Stimulated activated CD4-positive, alpha-beta T cell treated with anti-CD3 and anti-CD28 coated beads, Interleukin-1b, Interleukin-23, amount 100 ng/mL, for 1 hour (primary cell): ENCODE measurements at places on chromosomes 11 and 22.

- no peak for DNase-seq
Observed at GRCh38 chr11:82092904-82093303, 640.8 kb downstream of the FAM181B start.

DNA sequence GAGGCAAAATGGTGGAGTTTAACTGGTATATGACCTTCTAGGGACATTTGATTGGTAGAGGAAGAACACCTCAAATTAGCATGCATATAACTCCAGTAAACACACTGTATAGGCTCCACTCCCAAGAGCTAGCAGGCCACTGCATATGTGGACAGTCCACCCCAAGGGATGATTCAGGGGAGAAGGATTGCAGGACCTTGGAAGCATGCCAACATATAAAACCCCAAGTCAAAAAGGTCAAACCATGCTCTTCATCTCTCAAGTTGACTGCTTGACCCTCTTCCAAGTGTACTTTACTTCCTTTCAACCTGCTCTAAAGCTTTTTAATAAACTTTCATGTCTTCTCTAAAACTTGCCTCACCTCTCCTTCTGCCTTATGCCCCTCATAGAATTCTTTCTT, 459.9 kb upstream of the CCDC179 start:
- no peak for DNase-seq

GRCh38 chr22:46364341-46365165, 29.0 kb downstream of the TRMU start:
- no peak for DNase-seq

DNA sequence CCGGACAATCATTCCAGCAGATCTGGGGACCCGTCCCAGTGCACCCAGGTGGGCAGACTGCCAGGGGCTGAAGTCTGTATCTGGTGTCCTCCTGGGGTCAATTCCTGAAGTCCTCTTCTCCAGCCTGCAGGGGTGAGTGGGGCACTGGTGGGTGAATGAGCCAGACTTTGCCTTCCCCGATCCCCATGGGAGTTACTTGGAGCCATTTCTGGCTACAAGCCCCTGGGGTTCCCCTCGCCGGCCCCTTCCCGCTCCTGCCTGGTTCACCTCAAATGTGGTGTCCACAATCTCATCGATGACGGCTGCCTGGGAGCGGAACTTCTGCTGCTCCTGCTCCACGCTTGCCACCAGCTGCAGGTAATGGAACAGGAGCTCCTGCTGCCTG, 5.0 kb downstream of the CST6 start:
- no peak for DNase-seq

GRCh38 chr11:16606784-16607674, 131.4 kb upstream of the C11orf58 start:
- no peak for DNase-seq

- no peak for DNase-seq
Observed at GRCh38 chr11:72815110-72815618, 953 bp downstream of the ATG16L2 start.

GRCh38 chr11:34667810-34668582, 47.1 kb downstream of the EHF start:
- no peak for DNase-seq

GRCh38 chr11:33892906-33893594, 1.2 kb upstream of the LMO2 start:
- DNase-seq = no peak

- DNase-seq = no peak
Observed at GRCh38 chr22:39306456-39307361, 12.7 kb downstream of the RPL3 start.

- DNase-seq = no peak
Observed at GRCh38 chr11:8290081-8290810, 26.6 kb upstream of the LMO1 start.

DNA sequence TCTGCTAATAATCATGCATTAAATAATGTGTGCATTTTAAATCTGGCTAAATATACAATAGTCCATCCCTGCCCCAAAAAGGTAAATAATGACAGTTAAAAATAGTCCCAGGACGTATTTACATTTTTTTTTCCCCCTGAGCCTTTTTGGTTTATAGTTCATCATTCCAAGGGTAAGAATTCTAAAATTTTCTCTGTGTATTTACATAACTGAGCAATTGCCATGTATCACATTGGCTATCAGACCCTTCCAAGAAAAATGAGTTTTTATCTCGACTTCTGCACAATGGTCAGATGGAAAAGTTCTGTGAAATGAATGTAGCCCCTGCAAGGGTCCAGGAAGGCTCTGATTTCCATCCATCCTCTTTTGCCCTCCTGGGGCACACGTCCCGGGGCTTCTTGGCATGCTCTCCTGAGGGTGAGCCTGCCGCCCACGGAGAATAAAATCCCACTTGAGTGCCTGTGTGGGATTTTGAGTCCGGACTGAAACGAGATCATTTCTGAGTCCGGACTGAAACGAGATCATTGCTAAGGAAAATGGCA, 94.1 kb upstream of the ANO1 start:
- DNase-seq = no peak

GRCh38 chr11:117045956-117046355, 52.3 kb downstream of the SIK3 start:
- no peak for DNase-seq

DNA sequence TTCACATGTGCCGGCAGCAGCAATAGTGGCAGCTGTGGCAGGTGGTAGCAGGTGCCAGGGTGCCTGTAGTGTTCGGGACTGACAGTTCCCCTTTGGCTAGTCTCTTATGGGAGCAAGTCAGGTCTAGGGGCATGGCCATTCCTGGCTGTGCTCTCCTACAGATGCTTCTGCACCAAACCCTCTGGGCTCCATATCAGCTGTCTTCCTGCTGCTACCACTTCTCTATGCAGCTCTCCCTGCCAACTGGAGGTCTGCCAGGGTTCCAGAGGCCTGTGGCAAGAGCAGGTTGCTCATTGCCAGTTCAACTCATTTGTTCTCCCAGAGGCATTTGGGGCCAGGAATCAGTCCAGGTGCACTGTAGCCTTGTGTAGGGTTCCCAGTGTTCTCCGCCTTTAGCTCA, 473.7 kb downstream of the JRKL start:
- DNase-seq = no peak

DNA sequence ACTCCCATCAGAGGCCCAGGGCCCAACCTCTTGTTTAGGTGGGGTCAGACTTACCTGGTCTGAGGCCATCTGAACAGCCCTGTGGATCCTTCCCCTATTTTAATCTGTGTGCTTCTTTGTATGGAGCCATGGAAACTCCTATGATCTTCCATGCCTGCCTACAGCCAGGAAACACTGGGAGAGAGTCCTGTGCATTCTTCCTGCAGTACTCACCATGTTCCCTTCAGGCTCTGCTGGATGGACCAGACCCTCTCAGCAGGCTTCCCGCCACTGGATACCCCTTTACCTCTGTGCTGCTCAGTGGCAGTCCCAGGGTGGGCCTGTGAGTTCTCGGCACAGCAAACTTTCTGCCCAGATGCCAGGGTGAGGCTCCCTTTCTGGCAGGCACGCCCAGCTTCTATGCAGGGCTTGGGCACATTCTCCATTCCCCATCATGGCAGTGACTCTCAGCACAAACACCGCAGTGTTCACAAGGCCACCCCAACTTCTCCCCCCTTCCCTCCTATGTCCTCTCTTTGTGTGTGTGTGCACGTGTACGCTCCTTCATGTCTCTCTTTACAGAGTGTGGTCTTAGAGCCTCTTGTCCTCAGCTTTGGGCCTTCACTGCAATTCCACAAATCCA, 34.8 kb downstream of the NEU3 start:
- DNase-seq = no peak

DNA sequence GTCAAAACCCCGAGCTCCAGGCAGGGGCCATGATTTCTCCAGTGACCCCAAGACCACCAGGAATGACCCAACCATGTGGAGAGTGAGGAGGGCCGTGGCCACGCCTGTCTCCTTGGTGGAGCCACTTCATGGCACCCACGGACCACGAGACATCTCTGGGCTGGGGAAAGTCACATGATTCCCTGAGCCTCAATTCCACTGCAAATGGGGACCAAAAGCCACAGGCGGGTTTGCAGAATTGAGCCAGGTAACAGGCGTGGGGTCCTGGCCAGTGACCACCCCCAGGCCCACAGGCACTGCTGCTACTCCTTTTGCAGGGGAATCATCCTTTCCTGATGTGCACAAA, 178.9 kb downstream of the CTTN start:
- DNase-seq = no peak

DNA sequence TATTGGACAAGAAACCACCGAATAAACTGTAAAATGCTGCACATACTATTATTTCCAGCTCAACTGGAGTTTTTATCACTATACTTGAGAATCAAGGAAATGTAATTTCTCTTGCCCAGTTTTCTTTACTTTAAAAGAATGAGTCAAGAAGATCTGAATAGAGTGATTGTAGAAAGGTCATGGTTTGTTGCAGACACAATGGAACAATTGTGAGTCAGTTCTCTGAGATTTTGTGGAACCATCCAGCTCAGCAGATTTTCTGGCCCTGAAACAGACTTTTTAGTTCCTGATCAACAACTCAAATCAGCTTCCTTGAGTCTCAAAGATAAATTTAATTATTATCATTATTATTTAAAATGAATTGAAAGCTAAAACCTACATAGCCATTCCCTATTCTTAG, 1.3 kb downstream of the TCN1 start:
- DNase-seq = no peak

- no peak for DNase-seq
Observed at GRCh38 chr22:23218867-23219251, 38.5 kb downstream of the BCR start.

DNA sequence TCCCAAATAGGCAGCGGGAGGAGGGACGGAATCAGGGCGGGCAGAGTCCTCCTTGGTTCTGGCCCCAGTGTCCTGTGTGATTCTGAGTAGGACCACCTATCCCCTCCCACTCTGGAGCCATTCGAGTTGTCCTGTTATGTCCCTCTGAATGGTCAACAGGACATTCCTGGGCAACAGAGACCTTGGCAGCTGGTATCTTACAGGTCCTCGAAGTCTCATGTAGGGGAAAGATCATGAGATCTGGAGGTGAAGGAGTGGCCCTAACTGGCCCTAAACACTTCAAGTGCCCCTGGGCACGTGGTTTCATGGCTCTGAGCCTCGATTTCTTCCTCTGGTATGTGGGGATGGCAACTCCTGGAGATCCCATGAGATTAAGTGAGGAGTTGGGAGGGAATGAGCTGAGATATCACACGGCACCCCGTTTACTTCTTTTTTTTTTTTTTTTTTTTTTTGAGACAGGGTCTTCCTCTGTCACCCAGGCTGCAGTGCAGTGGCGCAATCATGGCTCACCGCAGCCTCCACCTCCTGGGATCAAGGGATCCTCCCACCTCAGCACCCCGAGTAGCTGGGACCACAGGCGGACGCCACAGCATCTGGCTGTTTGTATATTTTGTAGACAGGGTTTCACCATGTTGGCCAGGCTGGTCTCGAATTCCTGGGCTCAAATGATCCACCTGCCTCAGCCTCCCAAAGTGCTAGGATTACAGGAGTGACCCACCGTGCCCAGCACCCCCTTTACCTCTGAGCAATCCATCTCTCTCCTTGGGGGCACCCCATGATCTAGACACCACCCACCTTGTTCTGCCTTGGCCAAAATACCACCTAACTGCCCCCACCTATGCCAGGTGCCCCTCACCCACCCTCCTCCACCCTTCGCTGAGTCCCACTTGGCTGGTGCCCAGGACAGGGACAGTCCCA, 6.8 kb downstream of the LIF start:
- DNase-seq = no peak

DNA sequence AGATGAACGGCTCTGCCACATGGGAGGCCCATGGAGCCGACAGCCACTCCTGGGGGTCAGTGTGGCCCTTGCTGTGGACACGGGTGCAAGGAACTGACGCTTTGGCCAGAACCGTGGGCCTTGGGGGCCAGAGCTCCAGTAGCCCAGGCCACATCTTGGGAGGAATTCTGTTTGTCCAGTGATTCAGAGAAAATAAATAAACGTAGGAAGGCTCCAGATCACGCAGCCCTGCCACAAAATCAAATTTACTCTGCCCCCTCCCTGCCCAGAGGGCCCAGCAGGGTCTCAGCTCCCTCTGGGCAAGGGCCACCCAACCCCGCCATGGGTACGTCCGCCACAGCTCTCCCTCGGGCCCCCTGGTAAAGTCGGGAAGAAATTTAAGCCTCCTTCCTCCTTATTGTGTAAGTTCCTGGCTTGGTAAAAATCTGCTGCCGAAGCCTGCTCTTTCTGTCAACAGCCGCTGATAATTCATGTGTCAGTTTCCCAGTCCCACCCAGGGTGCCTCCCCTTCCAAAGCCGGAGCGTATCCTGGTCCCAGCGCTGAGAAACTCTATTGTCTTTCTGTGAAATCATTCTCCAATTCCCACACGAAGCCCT, 6.9 kb upstream of the MUC5AC start:
- no peak for DNase-seq

- no peak for DNase-seq
Observed at GRCh38 chr11:33652930-33653329, 47.7 kb downstream of the C11orf91 start.

DNA sequence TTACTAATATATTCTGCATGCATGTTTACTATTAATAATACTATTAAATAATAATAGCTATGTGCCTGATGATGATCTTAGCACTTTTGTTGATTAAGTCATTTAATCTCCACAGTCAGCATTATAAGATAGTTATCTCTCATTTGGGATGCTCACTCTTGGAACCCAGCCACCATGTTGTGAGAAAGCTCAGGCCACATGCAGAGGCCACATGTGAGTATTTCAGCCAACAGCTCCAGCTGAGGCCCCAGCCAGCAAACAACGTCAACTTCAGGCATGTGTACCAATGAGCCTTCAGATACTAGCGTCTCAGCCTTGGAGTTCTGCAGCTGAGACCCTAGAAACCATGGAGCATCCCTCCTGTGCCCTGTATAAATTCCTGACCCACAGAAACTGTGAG, 798.1 kb upstream of the LRRC4C start:
- DNase-seq = no peak

GRCh38 chr22:42939451-42939881, 75.5 kb downstream of the PACSIN2 start:
- no peak for DNase-seq

- no peak for DNase-seq
Observed at GRCh38 chr22:26860301-26860700, 202.9 kb downstream of the MIAT start.

- DNase-seq = no peak
Observed at GRCh38 chr11:116901211-116901610, 63.8 kb upstream of the APOA1 start.

- DNase-seq = no peak
Observed at GRCh38 chr11:28083118-28083517, 24.8 kb downstream of the KIF18A start.
